ENCODE measurements at places on chromosomes 2 and 18.

DNA sequence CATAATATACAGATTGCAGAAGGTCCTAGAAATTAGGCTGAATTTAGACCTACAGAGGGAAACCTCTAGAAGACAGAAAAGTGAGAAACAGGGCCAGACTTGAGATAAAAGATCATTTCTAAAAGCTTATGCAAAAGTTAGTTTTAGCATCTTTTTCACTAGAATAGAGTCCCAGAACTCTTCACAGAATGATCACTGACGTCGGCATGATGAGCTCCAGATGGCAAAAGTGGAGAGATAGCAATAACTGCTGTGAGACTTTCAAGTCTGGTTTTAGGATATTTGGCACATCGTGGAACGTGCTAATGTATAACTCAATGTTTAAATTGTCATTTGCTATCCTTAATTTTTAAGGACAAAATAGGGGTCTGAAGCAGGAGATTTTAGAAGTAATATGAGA, 1050.7 kb upstream of the CELF4 start:
- no peak for DNase-seq

- DNase-seq: no peak
These were observed 489.9 kb downstream of the DCC start for GRCh38 chr18:52829876-52830405.

DNA sequence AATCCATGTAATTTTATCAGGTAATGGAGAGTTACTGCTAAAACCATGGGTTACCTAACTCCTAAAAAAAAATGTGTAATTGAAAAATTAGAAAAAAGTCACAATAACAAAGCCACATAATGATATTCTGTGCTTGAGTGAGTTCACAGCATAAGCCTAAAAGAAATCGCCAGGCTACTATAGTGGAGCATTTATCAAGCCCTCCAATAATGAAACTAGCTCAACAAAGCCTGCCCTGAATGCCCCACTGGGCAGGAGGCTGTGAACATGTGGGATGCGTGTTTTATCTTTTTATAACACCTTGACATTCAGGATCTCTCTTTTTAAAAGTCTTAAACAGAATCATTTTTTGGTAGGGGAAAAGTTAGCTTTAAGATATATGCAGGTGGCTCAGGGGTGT, 86.3 kb downstream of the KCTD18 start:
- DNase-seq: no peak

- no peak for DNase-seq
These were observed 146.4 kb upstream of the HAAO start for GRCh38 chr2:42938671-42939370.

GRCh38 chr18:41265047-41265446, 690.0 kb upstream of the PIK3C3 start:
- no peak for DNase-seq

DNA sequence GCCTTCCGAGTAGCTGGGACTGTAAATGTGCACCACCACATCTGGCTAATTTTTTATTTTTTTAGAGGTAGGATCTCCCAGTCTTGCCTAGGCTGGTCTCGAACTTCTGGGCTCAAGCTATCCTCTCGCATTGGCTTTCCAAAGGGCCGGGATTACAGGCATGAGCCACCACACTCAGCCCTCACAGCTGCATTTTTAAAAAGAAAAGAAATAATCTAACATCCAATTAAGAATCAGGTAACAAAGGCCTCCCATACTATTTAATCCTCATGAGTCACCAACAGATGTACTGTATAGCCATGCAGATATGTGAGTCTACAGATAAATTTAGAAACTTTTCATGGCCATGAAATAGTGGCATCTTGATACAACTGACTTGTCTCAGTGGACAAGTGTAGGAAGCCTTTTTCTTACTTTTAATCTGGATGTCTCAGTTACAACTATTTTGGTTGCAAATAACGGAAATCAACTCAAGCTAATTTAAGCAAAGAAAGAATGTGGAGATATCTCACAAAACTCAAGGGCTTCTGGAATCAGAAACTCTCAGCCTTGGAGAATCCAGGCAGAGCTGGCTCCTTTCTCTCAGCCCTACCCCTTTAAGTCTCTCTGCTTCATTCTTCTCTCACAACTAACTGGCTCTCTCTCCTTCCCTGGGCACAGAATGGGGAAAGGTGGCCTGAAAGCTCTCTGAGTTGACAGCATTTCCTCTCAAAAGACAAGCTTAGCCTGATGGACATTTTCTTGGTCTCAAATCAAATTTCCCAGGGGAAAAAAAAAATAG, 12.8 kb upstream of the PPM1B start:
- no peak for DNase-seq

DNA sequence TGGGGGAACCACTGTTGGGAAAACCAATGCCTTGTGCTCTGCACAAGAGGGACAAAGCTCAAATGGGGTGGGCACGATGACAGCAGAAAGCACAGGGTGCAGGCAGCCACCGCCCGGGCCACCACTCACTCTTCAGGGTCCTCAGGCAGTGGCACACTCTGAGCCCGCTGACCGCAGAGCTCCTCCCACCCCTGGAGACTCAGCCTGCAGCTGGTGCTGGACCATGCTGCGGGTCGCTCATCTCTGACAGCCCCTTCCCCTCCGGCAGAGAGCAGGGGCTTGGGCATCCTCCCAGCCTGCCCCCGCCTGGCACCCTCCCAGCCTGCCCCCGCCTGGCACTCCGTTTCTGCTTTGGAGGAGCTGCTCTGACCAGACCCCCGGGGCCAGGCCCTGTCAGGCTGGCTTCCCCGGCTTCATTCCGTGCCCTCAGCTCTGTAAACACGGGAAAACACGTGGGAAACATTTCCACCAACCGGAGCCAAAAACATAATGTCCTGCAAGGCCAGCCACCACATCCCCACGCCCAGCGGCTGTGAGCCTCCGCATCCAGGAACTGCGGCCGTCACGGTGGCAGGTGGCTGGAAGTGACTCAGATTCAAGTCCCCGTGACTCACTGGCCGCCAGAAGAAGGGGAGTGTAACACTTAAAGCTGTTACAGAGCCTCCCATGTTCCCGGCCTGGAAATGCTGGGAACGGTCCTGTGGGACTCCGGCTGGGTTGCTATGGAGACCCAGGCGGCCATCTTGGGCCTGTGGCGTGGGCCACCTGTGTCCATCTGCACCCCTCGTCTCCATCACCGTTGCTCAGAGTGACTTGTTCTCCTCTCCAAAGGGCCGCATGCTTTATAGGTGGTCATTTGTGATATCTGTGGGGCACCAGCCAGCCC, 6.8 kb upstream of the SNED1 start:
- peak; percentile 57 for DNase-seq

DNA sequence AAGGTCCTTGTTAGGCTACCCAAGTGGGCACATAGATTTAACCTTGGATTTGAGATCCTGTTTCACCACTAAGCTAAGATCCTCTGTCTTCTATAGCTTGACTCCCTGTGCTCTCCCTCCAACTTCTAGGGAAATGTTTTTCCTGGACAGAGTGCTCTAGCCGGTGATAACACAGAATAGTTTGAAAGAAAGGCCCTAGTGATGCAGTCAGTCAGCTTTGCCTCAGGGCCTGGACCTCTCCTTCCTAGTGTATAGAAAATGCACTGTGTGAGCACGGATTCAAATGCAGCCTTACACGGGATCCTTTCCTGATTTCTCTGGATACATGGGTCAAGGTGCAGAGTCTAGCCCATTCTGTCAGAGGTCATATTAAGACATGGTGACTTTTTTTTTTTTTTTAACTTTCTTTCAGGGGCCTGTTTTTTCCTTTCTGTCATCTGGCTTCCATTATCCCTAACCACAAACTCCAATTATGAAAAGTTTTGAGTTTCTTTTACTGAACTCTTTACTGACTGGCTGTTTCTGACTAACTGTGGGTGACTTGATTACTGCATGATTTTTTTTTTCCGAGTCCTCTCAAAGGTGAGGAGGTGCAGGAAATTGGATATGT, 122.6 kb downstream of the LRP1B start:
- DNase-seq: no peak

DNA sequence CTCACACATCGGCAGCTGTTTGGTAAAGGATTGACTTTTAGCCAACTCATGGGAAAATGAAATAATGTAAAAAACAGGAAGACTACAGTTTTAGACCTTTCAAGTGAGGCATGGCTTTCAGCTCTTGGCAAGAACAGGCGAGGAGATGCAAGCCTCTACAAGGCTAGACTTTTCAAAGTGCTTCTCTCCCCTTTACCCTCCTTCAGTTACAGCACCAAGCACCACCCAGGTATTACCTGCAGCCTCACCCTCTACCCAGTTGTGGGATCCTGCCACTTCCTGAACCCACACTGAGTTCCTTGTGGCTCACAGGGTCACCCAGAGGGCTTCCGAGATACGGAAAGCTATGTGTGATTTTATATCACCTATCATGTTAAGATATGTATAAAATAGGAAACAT, 14.7 kb downstream of the UGT1A10 start:
- DNase-seq: peak; percentile 90

All from HT-29 (cell line).